ENCODE measurements at places on chromosomes 11 and 22. TPM values are rescaled to one million over a fixed set of nuclear protein-coding genes. Genes with fewer than 3 reads are reported as not detected.

The MMP12 gene
- not detected for total RNA-seq

The TMEM134 gene
- 56.1 TPM for total RNA-seq

The SH3BP1 gene
- total RNA-seq = 51.0 TPM

The PGA4 gene
- total RNA-seq = not detected

The TRIM29 gene
- not detected for total RNA-seq

The SLC37A2 gene
- total RNA-seq = 0.57 TPM

The P2RY2 gene
- not detected for total RNA-seq

- peaks cover 25% of the 10 kb centered on the region for H3K4me1 ChIP-seq
- H3K27me3 ChIP-seq = peaks cover 9% of the 10 kb centered on the region
- no peaks in the 10 kb centered on the region for H3K36me3 ChIP-seq
- no peak overlapping the region for H3K27ac ChIP-seq
- peak; percentile 66 for DNase-seq
Observed at GRCh38 chr22:35352214-35353111, 28.4 kb upstream of the HMOX1 start.

DNA sequence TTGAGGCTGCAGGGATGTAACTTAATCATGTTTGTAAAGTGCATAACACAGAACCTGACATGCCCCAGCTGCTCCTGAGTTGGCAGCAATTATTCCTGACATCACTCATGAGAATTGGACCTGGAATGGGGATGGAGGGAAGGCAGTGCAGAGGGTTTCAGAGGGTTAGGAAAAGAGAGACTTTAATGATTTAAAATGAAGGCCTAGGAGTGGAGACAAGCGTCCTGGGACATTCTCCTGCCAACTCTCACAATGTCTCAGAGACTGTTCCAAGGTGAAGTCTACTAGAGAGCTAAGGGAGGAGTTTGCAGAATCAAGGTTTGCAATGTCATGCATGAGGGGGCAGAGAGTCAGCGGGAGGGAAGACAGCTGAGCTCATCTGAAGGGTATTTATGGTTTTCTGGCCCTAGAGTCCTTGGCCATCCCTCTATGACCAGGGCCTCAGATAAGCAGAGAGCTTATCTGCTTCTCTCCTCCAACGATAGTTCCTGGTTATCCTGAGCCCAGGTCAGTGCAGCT, 36.9 kb downstream of the GGTLC2 start:
- no peak overlapping the region for H3K4me3 ChIP-seq
- H3K27me3 ChIP-seq = no peaks in the 10 kb centered on the region
- H3K27ac ChIP-seq = no peak overlapping the region

DNA sequence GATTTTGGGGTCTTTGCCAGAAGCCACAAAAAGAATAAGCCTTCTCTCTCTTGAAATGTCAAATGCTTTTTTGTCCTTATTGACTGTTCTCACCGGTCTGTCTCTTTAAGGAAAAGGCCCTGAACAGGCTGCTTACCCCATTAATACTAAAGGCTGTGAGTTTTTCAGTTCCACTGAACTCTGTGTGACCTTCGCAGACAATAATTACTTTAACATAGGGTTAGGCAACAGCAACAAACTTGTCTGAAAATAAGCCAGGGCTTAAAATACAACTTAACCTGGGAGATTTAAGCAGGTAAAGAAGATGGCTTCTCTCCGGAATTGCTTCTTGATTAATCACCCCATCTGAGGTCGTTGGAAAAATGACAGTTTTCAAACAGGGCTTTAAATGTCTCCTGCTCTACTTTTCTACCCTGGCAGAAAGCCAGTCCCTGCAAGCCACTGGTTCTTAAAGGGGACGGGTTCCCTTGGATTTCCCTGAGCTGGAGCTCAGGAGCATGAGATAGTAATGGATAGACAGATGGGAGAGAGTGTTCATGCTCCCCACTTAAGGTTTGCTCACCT, 69.4 kb downstream of the ARL14EP start:
- peaks cover 5% of the 10 kb centered on the region for H3K27me3 ChIP-seq
- no peaks in the 10 kb centered on the region for H3K4me1 ChIP-seq
- no peaks in the 10 kb centered on the region for H3K36me3 ChIP-seq
- no peak overlapping the region for H3K27ac ChIP-seq

- no peak overlapping the region for H3K27ac ChIP-seq
- DNase-seq = no peak
- H3K4me1 ChIP-seq = no peaks in the 10 kb centered on the region
- H3K27me3 ChIP-seq = no peaks in the 10 kb centered on the region
Observed at GRCh38 chr22:23395530-23396361, 184.3 kb downstream of the IGLL1 start.

DNA sequence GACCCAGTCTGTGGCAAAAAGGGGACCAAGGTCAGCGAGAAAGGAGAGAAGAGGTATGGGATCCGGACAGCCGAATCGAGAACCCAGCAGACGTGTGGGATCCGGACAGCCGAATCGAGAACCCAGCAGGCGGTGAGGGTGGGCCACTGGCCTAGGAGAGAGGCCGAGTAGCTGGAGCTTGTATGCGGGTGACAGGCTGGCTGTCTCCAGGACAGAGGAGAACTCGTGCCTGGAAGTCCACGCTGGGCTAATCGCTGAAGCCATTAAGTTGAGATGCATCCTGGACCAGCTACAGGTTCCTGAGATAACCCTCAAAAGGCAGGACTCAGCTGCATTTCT, 6.0 kb downstream of the CERK start:
- peaks cover 64% of the 10 kb centered on the region for H3K4me1 ChIP-seq
- H3K36me3 ChIP-seq = peaks cover 9% of the 10 kb centered on the region
- no peaks in the 10 kb centered on the region for H3K27me3 ChIP-seq

DNA sequence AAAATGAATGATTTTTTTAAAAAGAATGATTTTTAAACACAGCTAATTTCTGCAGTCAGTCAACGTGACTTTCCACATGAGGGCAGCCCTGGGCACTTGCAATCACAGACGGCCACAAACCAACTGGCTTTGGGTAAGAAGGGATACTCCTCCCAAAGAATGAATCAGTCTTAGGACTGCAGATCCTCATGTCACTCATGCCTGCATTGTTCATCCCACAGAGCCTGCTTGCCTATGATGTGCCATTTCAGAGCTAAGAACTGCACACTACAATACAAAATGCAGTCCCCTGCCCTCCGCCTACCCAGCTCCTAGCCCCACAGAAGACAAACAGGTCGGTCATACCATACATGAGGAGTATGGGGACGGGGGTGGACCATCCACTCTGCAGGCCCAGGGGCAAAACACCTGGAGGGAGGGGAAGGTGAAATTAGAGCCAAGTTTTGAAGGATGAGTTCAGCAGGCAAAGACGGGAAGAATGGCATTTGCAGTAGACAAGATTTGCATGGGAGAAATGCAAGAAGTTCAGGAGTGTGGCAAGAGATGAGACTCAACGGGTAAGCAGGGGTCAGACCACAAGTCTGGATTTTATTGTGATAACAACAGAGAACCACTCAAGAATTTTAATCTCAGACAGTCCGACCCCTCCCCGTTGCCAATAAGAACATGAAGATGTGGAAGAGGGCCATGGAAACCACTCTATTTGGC, 24.7 kb downstream of the PACSIN2 start:
- H3K4me1 ChIP-seq = peaks cover 26% of the 10 kb centered on the region
- H3K4me3 ChIP-seq = no peak overlapping the region
- no peak for DNase-seq
- no peaks in the 10 kb centered on the region for H3K27me3 ChIP-seq
- H3K27ac ChIP-seq = no peak overlapping the region
- peaks cover 2% of the 10 kb centered on the region for H3K36me3 ChIP-seq

GRCh38 chr22:40418366-40419201, 48.2 kb downstream of the SGSM3 start:
- H3K27ac ChIP-seq = no peak overlapping the region
- H3K4me3 ChIP-seq = no peak overlapping the region
- DNase-seq = no peak
- H3K27me3 ChIP-seq = no peaks in the 10 kb centered on the region
- H3K4me1 ChIP-seq = peaks cover 16% of the 10 kb centered on the region
- peaks cover 14% of the 10 kb centered on the region for H3K36me3 ChIP-seq

GRCh38 chr22:37740455-37741311, 43.8 kb downstream of the TRIOBP start:
- DNase-seq = no peak
- no peak overlapping the region for H3K4me3 ChIP-seq
- H3K4me1 ChIP-seq = peaks cover 11% of the 10 kb centered on the region
- no peak overlapping the region for H3K27ac ChIP-seq
- H3K36me3 ChIP-seq = no peaks in the 10 kb centered on the region

DNA sequence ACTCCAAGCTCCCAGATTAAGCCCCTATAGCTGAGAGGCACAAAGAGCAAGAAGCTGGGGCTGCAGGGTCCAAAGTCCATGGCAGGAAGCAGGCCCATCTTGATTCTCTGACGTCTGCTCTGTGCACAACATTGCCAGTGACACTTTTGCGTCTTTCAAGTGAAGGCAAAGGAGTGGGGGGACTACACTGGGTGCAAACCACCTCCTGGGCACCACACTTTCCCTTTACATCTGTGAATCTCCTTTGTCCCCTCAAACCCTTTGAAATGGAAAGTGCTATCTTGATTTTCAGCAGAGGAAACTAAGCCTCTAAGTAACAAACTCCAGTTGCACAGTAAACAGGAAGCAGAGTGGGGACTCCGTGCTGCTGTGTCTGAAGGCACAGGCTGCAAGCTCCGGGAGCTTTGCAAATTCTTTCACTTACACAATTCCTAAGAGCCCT, 428.0 kb downstream of the LARGE1 start:
- no peak overlapping the region for H3K4me3 ChIP-seq
- no peak overlapping the region for H3K27ac ChIP-seq
- H3K36me3 ChIP-seq = peaks cover 2% of the 10 kb centered on the region
- peaks cover 3% of the 10 kb centered on the region for H3K4me1 ChIP-seq
- no peak for DNase-seq
- H3K27me3 ChIP-seq = peaks cover 3% of the 10 kb centered on the region

GRCh38 chr11:76999597-76999996, 34.6 kb upstream of the B3GNT6 start:
- no peaks in the 10 kb centered on the region for H3K27me3 ChIP-seq
- DNase-seq = no peak
- peaks cover 1% of the 10 kb centered on the region for H3K4me1 ChIP-seq
- H3K27ac ChIP-seq = no peak overlapping the region
- peaks cover 4% of the 10 kb centered on the region for H3K36me3 ChIP-seq

DNA sequence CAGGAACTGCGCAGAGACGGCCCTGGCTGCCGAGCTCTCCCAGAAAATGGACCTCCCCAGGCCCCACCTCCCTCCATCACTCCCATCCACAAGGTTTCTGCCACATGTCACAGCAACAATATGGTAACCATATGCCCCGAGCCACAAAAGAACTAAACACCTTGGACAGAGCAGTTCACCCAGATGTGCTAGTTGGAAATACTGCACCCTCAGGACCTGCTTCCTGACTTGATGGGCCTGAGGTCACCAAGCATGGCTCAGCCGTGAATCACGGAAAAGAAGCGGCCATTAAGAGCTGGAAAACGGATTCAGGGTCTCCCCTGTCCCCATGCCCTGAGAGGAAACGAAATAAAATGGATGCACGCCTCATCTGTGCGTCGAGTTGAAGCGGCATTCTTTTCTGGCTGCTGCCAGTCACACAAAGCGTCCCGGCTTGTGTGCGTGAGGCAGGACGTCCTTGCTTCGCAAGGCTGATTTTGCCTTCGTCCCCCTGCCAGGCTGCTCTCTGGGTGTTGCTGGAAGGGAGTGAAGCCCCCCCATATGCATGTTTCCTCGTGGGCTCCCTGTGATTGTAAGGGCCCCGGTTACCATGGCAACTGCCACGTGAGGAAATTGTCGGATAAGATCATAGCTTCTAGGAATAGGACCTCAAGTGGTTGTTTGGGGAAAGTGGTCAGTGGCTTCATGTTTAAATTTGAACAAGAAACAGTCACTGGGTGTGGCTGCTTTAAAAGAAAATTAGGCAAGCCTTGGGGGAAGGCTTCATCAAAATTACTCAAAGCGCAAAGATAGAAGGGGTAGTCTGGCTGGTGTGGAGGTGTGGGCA, 51.7 kb downstream of the FLI1 start:
- H3K36me3 ChIP-seq = no peaks in the 10 kb centered on the region
- no peak overlapping the region for H3K4me3 ChIP-seq
- no peaks in the 10 kb centered on the region for H3K27me3 ChIP-seq
- no peak overlapping the region for H3K27ac ChIP-seq

- no peaks in the 10 kb centered on the region for H3K4me1 ChIP-seq
- DNase-seq = no peak
- H3K4me3 ChIP-seq = no peak overlapping the region
- no peak overlapping the region for H3K27ac ChIP-seq
- peaks cover 39% of the 10 kb centered on the region for H3K36me3 ChIP-seq
Observed at GRCh38 chr11:62149986-62150886, 26.4 kb downstream of the INCENP start.

GRCh38 chr11:121464352-121464946, 11.7 kb upstream of the SORL1-AS1 start:
- peaks cover 96% of the 10 kb centered on the region for H3K4me1 ChIP-seq
- H3K27me3 ChIP-seq = no peaks in the 10 kb centered on the region
- peak overlapping the region; percentile 96 for H3K27ac ChIP-seq
- peaks cover under 1% of the 10 kb centered on the region for H3K36me3 ChIP-seq
- peak overlapping the region; percentile 65 for H3K4me3 ChIP-seq
- DNase-seq = peak; percentile 94

DNA sequence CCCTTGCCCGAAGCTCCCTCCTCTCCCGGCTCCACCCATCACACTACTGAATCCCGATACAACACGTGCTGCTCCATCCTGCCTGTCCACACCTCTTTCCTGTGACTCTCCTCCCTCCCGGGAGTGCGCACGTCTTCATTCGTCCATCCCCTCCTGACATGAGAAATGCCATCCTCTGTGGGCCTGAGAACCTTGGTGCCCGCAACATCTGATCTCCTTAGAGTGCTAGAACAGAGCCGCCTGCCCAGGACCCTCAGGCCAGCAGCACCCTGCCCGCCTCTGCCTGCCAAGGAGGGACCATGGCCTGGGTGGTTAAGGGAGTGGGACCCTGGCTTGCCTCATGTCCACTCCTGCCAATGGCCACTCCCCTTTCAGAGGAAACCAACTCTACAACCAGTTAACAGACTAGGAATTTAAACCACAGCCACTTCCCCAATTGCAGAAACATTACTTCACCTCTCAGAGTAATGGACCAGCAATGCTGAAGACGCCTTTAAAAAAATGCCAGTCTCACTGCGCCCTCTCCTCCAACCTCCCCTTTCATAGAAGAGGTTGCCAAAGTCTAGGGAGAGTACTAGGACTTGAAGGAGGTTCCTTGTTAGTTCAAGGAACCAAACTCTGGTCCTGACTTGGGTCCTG, 466.3 kb downstream of the OPCML start:
- no peak for DNase-seq
- H3K27me3 ChIP-seq = peaks cover 46% of the 10 kb centered on the region
- H3K36me3 ChIP-seq = no peaks in the 10 kb centered on the region
- H3K27ac ChIP-seq = no peak overlapping the region
